ENCODE measurements at places on chromosomes 11 and 22. TPM values are rescaled to one million over a fixed set of nuclear protein-coding genes. Genes with fewer than 3 reads are reported as not detected.

DNA sequence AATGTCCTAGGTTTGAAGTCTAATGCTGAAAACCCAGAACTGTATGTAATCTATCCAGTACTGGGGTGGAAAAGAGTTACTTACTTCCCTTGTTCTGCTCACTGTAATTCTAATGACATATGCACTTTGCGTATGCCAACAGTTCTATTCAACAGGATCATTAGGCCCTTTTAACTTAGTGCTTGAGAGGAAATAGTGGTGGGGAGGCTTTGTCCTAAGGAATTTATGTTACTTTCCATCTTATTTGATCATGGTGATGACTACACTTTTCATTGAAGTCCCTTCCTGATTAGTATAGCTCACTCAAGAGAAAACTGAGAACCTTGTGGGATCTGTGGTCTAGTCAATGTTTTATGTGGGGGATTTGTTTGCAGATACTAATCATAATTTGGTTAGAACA is 348.2 kb downstream of the GUCY1A2 start:
- H3K36me3 ChIP-seq: no peaks in the 10 kb centered on the region
- no peaks in the 10 kb centered on the region for H3K27me3 ChIP-seq
- no peaks in the 10 kb centered on the region for H3K4me1 ChIP-seq
- DNase-seq: no peak

GRCh38 chr11:76978818-76979217 is 55.4 kb upstream of the B3GNT6 start:
- DNase-seq: no peak
- no peak overlapping the region for H3K4me3 ChIP-seq
- H3K27me3 ChIP-seq: no peaks in the 10 kb centered on the region
- H3K27ac ChIP-seq: no peak overlapping the region

DNA sequence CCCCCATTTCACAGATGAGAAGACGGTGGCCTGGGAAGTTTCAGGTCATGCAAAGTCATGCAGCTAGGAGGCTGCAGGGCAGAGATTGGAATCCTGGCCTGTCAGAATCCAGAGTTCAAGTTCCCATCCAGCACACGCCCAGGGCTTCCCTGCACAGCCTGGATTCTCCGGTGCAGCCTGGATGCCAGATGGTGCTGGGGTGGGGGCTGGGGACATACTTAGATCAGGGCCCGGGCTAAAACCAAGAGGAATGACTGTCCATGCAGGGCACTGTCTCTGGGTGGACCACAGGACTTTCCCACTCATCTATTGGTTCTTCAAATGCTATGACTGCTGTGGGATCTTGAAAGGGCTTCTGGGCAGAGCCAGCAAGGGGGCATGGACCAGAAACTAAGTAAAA is 24.6 kb downstream of the LMO1 start:
- no peaks in the 10 kb centered on the region for H3K27me3 ChIP-seq
- DNase-seq: no peak
- H3K4me1 ChIP-seq: no peaks in the 10 kb centered on the region
- H3K36me3 ChIP-seq: no peaks in the 10 kb centered on the region
- no peak overlapping the region for H3K4me3 ChIP-seq

DNA sequence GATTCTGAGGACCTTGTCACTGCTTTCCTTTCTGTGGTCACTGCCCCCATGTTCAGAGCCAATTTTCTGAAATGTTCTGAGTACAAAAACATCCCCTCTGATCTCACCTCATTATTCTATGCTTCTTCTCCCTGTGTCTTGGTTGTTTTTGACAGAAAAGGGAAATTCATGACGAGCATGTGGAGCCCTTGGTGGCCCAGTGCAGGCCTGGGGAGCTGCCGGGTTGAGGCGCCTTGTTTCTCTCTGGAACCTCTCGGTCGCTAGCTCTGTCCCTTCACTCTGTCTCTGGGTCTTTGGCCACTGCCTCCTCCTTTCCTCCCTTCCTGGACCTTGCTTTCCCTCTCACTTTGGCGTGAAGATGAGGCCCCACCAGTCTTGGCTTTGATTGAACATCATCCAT is 63.0 kb upstream of the THY1 start:
- H3K27me3 ChIP-seq: peaks cover 7% of the 10 kb centered on the region
- H3K4me1 ChIP-seq: no peaks in the 10 kb centered on the region
- no peak overlapping the region for H3K4me3 ChIP-seq
- no peaks in the 10 kb centered on the region for H3K36me3 ChIP-seq
- DNase-seq: no peak

GRCh38 chr11:64224151-64224890 is 1.7 kb downstream of the TRPT1 start:
- H3K27ac ChIP-seq: no peak overlapping the region
- peaks cover 24% of the 10 kb centered on the region for H3K36me3 ChIP-seq
- no peaks in the 10 kb centered on the region for H3K27me3 ChIP-seq
- H3K4me3 ChIP-seq: no peak overlapping the region

DNA sequence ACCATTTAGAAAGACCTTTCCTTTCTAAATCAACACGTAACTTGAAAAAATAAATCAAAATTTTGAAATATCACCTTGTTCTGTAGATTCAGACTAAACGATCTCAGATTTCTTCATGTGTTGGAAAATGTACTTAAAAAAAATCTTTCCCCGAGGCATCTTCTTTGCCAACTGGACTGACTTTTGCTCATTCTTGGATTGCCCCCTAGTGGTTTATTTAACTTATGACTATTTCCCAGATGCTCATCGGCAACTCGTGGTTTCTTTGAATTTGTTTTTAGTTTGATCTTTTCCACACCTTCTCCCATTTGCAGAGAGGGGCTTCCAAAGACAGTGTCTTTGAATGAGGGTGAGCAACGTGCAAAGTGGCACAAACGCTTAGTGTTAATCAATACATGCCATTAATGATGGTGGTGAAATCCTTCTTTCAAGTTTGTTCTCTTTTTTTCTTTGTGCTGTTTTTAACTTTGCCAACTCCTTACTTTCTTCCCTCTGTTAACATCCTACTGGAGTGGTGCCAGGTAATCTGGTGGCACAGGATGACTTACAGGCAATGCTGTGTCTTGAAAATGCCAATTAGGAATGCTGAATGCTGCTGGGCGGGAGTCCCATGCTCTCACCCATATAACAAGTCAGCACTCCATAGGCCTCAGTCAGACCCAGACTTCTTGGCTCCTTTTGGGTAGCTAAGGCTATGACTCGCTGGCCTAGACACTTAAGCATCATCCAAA is 18.3 kb downstream of the PRSS23 start:
- no peak overlapping the region for H3K27ac ChIP-seq
- no peaks in the 10 kb centered on the region for H3K4me1 ChIP-seq
- no peaks in the 10 kb centered on the region for H3K27me3 ChIP-seq
- H3K36me3 ChIP-seq: no peaks in the 10 kb centered on the region
- no peak for DNase-seq

DNA sequence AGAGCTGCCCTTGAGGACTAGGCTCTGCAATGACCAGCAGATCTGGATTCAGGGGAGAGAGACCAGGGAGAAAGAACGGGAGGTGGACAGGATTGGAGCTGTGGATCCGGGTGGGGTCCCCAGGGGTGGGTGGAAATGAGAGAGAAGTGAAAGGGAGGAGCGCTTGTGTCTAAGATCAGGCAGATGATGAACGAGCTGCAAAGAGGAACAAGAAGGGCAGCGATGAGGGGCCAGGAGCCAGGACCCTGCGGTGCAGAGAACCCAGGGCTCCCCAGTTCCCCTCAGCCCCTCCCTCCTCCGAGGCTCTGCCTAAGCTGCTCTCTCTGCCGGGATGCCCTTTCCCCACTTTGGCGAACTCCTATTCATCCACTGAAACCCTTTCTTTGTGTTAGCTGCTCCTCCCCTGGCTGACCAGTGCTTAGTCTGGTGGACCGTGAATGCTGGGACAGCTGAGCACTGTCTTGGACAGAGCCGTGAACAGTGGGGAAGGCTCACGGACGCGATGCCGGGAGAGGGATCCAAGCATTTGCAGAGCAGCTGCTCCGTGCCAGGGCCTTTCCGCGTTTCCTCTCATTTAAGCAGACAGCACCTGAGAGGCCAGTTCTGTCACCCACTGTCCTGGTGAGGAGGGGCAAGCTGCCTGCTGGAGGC is 35.9 kb downstream of the SHISAL1 start:
- H3K27ac ChIP-seq: no peak overlapping the region
- no peaks in the 10 kb centered on the region for H3K4me1 ChIP-seq
- peak; percentile 43 for DNase-seq
- no peaks in the 10 kb centered on the region for H3K27me3 ChIP-seq

DNA sequence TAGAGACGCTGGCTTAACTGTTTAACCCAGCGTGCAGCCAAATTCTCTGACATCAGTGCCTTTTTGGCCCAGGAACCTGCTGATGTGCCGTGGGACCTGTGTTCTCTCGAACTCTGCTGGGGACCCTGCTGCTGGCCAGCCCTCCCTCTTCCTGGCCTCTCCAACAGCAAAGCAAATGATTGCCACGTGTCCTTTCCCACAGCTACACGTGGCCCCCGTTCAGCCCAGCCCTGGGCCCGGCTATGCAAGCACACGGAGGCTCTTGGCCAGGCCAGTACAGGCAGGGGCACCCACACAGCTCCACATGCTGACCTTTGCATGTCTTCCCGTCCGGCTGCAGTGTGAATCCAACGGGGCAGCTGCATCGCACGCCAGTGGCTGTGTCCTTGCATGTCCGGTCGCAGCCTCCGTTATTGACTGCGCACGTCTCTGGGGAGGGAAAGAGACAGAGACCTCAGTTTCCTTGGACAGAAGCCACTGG is 51.6 kb upstream of the TTLL12 start:
- no peak overlapping the region for H3K27ac ChIP-seq
- H3K4me1 ChIP-seq: no peaks in the 10 kb centered on the region
- DNase-seq: no peak
- no peak overlapping the region for H3K4me3 ChIP-seq
- no peaks in the 10 kb centered on the region for H3K36me3 ChIP-seq

DNA sequence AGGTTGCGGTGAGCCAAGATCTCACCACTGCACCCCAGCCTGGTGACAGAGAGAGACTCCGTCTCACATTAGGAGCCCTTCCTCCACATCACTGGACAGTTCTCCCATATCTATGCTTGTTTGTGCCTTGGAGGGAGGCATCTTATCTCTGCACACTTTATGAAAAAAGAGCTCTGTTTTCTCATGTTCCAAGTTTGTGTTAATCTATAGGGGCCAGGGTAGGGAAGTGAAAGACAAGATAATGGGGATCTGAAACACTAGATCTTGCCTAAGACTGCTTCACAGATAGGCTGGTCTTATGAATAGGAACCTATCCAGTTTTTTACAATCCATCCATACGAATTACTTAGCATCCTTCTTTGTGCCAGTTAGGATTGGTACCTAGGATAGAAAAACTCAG is 17.1 kb downstream of the OR6Q1 start:
- no peak overlapping the region for H3K4me3 ChIP-seq
- H3K27me3 ChIP-seq: no peaks in the 10 kb centered on the region
- H3K4me1 ChIP-seq: no peaks in the 10 kb centered on the region
- no peak for DNase-seq

- peaks cover 24% of the 10 kb centered on the region for H3K36me3 ChIP-seq
- DNase-seq: no peak
- H3K4me3 ChIP-seq: no peak overlapping the region
- H3K27me3 ChIP-seq: no peaks in the 10 kb centered on the region
Measured at GRCh38 chr11:9516113-9516512, 55.3 kb downstream of the ZNF143 start.

DNA sequence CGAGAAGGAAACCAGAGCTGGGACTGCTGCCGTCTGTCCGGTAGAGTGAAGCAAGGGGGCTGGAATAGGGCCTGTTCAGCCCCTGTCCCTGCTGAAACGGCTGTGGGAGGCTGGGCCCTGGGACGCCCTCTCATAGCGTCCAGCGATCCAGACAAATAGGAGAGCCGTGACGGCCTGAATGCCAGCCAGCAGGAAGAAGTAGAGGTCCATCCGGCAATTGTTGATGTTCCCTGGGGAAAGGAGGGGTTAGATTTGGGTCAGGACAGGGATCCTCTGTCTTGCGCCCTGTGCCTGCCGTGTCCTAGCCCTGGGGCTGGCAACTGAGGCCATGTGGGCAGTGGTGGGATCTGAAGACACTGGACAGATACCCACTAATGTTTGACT is 12.9 kb downstream of the TMEM132A start:
- H3K36me3 ChIP-seq: no peaks in the 10 kb centered on the region
- DNase-seq: no peak
- no peaks in the 10 kb centered on the region for H3K27me3 ChIP-seq
- no peaks in the 10 kb centered on the region for H3K4me1 ChIP-seq

DNA sequence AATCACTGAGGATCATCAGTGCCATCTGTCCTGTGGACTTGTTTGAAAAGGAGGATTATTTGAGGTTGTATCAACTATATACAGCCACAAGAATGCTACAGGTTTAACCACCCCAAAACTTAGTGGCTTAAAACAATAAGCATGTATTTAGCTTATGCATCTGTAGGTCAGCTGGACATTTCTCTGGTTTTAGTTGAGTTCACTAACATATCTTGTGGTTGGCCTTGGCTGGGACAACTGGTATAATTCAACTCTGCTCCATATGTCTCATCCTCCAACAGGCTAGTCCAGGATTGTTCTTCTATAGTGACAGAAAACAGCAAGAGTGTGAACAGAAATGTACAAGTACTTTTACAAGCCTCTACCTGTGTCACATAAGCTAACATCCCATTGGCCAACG is 49.9 kb upstream of the SOX6 start:
- H3K4me3 ChIP-seq: no peak overlapping the region
- H3K27me3 ChIP-seq: no peaks in the 10 kb centered on the region
- H3K36me3 ChIP-seq: no peaks in the 10 kb centered on the region
- DNase-seq: no peak

DNA sequence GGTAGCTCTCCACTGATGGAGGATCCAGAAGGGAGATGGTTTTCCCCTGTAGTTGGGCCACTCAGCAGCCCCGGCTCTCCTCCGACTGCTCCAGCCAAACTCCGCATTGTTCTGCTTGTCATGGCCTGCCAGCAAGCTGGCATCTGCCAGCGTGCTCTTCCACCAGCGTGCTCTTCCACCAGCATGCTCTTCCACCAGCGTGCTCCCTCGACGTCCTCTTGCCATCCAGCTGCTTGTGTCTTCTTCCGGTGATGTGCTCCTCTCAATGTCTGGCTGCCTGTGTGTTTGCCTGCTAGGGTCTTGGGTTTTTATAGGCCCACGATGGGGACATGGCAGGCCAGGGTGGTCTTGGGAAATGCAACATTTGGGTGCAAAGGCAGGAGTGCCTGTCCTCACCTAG is 43.5 kb upstream of the GNAZ start:
- no peak overlapping the region for H3K4me3 ChIP-seq
- no peak overlapping the region for H3K27ac ChIP-seq
- no peaks in the 10 kb centered on the region for H3K36me3 ChIP-seq
- H3K27me3 ChIP-seq: no peaks in the 10 kb centered on the region

DNA sequence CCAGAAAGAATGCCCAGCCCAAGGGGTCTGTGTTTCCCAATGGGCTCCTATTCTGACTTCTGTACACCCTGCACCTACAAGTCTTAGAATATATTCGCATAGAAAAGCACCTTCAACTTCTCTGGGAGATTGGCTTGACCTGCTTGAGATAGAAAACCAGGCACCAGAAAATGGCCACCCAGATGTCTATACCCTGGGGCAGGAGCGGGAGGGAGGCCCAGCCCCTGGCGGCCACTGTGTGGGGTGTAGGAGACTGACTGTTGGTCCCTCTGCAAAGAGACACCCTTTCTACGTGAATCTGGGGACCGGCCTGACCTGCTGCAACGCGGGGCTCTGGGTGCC is 8.5 kb downstream of the DENND6B start:
- no peak overlapping the region for H3K27ac ChIP-seq
- H3K27me3 ChIP-seq: no peaks in the 10 kb centered on the region
- DNase-seq: no peak
- no peaks in the 10 kb centered on the region for H3K36me3 ChIP-seq
- peaks cover 17% of the 10 kb centered on the region for H3K4me1 ChIP-seq

SYTL2 gene
- 13.2 TPM for total RNA-seq

SCUBE2 gene
- total RNA-seq: not detected

OVOL1 gene
- total RNA-seq: not detected

LYVE1 gene
- not detected for total RNA-seq
